Activated CD4-positive, alpha-beta T cell treated with anti-CD3 and anti-CD28 coated beads for 24 hours (primary cell): ENCODE measurements at places on chromosomes 5 and 9.

- DNase-seq, result peak; percentile 60
Measured at GRCh38 chr9:4970970-4971641, 14.0 kb upstream of the JAK2 start.

DNA sequence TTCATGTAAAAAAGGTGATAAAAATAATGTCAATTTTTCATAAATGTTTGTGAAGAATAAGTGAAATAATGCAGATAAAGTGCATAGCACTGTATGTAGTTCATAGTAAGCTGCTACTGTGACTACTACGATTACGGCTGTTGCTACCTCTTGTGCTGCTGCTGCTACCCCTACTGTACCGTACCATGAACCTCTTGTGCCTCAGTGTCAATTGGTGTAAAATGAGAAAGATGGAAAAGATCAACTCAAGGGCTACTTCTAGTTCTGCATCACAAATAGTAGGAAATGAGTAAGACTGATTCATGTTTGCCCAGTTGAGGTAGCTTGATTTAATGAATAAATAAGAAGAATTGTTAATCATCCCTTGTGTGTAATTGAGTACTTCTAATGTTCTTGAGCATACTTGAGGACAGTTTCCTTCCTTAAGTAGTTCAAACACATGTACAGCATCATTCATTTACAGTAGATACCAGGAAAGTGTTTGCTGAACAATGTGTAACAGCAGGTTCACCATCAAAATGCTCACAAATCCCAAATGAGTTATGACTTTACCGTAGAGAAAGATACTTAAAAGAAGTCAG is 200.0 kb upstream of the ATP10B start:
- no peak for DNase-seq

DNA sequence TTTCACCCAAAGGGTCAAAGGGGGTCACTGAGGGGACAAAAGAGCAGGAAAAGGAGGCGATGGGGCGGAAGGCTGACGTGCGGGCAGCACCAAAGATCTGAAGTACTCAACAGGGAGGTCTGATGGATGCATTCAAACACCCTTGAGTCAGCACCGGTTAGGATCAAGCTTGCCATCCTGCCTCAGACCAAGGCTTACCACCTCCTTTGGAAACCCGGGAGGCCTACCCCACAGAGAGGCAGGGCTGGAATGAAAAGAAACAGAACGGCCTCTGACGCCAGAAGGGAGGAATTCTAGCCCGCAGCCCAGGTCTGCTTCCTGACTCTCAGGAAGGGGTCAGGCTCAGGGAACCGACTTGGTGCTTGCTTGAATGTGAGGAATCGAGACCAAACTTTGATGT is 125.6 kb downstream of the PAPPA start:
- no peak for DNase-seq

DNA sequence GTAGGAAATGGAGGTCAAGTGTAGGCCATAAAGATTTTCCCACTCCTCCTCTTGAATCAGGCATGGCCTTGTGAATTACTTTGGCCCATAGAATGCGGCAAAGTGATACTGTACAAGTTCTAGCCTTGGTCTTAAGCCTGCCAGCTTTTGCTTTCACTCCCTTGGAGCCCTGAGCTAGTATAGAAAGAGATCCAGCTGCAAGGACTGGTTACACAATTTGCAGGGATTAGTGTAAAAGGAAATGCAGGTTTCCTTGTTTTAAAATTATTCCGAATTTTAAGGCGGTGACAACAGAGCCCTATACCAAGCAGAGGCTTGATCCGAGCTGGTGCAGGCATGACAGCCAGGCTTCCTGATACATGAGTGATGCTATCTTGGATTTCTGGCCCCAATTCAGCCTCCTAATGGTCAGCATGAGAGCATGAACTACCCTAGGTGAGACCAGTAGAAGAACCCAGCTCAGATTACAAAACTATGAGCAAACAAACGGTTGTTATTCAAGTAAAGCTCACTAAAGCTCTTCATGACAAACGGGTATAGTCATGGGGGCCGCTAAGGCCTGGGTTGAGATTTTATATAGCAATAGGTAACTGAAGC is 257.9 kb downstream of the DOCK8 start:
- DNase-seq, result no peak

DNA sequence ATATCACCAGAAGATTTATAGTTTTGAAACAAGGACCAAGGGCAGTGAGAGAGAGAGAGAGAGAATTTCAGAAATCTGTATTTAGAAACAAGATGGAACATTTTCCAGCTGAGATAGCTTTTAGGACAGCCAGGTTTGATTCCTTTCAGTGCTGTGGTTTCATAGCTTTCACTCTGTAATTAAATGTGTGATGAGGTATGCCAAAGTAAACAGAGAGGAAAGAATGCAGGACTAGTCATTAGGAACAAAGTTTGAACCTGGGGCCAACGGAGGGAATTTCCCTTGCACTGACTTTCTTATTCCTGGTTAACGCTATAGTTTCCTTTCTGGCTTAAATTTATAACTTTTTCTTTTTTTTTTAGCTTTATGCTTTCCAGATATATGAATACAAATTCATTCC is 10.0 kb upstream of the CCL28 start:
- no peak for DNase-seq

DNA sequence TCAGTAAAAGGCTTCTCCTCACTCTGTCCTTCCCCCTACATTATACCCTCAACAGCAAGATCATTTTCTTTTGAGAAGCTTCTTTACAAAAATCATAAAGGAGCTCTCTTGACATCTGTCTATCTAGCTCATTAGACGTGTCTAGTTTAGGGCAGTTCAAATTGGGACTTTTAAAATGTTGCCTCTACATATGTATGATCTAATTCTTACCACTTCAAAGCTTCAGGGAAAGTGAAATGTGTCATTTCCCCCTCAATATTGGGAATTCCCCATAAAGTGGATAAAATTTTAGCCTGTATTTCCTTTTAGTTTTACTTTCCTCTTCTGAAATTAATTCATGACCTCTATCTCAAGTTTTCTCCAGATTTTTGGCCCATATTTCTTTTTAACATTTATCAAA is 323.7 kb downstream of the ARRDC3 start:
- no peak for DNase-seq
